Esophagus mucosa (tissue), 1 donor: ENCODE measurements at places on chromosomes 11 and 22.
A peak's percentile ranks its signal among the peaks of the same experiment; 100 is the strongest.

DNA sequence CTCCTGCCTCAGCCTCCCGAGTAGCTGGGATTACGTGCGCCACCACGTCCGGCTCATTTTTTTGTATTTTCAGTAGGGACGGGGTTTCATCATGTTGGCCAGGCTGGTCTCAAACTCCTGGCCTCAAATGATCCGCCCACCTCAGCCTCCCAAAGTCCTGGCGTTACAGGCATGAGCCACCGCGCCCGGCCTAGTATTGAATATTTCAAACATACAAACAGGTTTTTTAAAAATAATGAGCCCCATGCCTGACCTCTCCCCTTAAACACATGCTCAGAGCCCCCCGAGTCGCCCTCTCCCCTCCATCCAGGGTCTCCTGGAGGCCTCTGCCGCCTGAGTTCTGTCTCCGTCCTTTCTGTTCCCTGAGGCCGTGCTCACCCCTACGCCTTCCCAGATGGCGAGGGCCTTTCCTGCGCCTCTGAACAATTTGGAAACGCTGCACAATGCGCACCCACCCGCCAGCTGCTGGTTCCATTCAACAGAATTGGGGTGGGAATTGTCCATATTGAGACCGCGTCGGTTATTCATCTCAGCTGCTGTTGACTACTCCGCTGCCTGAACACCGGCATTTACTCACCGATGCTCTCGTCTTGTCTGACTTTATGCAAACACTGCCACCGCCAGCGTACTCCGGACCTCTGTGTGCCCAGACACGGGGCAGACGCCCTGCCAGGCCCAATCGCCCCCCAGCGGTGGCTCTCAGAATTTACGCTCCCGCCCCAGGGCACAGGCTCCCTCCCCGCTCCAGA, 13.6 kb upstream of the RNH1 start:
- ATAC-seq = no peak

- ATAC-seq = no peak
Measured at GRCh38 chr11:130798280-130798679, 118.0 kb downstream of the SNX19 start.

DNA sequence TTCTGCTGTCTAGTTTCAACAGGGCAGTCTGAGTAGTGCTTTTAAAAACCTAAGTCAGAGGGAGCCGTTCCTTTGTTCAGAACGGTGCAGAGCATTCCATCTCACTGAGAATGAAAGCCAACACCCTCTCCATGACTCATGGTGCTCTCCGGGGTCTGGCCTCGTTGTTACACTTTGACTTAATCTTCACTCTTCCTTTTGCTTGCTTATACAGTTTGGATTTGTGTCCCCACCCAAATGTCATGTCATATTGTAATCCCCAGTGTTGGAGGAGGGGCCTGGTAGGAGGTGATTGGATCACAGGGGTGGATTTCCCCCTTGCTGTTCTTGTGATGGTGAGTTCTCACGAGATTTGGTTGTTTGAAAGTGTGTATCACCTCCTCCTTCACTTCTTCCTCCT, 292.2 kb downstream of the ST3GAL4 start:
- ATAC-seq = peak; percentile 98

- ATAC-seq = peak; percentile 75
Measured at GRCh38 chr11:71080239-71081097, 171.9 kb downstream of the SHANK2 start.

GRCh38 chr22:47139013-47139789, 376.8 kb downstream of the TBC1D22A start:
- no peak for ATAC-seq

GRCh38 chr11:2210366-2211112, 38.9 kb upstream of the TH start:
- no peak for ATAC-seq

DNA sequence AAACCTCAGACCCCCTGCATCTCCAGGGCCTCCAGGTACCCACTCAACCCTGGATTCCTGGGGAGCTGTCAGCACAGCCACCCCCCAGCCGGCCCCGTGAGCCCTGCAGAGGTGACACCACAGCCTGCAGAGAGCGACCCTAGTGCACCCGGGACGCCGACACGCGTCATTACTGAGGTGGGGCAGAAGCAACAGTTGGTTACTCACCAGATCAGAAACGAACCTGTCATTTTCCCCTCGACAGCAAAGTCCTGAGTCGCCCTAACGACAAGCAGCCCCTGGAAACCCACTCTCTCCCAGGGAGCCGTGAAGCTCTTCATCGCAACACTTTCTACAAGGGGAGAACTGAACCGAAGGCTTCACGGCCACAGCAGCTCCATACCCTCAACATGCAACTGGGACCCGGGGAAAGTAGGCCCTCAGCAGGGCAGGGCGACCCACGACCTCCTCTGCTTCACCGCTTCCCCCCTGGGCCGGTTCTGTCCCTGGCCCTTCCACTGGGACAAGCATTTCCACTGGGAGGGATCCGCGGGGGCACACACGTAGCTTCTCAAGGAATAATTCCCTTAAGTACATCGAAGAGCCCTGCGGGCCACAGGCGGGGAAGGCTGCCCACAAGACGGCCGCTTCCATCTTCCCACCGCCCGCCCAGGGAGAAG, 1.6 kb downstream of the BRD1 start:
- peak; percentile 71 for ATAC-seq

- ATAC-seq = no peak
Measured at GRCh38 chr22:50125029-50125428, 35.2 kb downstream of the MOV10L1 start.

GRCh38 chr22:48963405-48963804, 864.3 kb downstream of the BRD1 start:
- no peak for ATAC-seq

- ATAC-seq = no peak
Measured at GRCh38 chr11:7480113-7480512, 5.2 kb upstream of the OLFML1 start.

DNA sequence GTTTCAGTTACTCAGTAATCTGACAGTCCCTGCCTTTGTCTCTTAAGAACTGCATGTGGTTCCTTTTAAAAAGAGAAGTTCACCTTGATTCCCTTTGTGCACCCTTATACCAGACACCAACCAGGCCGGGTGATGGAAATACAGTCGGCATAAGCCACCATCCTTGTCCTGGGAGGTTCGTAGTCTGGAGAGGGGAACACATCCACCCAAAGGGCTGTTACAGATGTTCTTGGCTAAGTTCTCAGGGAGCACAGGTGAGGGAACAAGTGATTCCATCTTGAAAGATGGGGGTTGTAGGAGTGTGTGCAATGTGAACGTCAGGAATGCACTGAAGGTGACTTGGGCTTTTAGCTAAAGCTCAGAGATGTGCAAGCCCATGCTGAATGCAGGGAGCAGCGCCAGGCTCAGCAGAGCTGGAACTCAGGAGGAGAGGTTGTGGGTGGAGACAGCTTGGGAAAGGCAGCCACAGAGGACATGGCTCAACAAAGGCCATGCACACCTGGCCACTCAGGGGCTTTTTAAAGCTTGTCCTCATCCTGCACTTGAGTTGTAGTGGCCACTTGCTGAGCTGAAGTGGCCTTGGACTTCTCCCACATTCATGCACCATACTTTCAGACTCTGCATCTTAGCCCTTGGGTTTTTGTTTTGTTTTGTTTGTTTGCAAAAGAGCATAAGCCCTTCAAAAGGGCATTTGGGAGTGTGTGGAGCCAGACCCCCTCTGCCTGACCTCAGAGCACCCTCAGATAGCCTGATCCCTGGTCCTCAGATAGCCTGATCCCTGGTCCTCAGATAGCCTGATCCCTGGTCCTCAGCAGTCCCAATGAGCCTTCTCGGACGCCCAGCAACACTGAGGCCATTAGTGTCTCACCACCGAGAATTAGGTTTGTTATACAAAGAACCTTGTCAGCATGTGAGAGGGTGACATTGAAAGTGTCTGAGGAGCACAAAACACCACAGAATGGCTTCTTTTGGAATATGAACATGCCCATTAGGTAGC, 12.7 kb upstream of the TMA7B start:
- no peak for ATAC-seq

GRCh38 chr11:34756591-34756990, 135.7 kb downstream of the EHF start:
- no peak for ATAC-seq

DNA sequence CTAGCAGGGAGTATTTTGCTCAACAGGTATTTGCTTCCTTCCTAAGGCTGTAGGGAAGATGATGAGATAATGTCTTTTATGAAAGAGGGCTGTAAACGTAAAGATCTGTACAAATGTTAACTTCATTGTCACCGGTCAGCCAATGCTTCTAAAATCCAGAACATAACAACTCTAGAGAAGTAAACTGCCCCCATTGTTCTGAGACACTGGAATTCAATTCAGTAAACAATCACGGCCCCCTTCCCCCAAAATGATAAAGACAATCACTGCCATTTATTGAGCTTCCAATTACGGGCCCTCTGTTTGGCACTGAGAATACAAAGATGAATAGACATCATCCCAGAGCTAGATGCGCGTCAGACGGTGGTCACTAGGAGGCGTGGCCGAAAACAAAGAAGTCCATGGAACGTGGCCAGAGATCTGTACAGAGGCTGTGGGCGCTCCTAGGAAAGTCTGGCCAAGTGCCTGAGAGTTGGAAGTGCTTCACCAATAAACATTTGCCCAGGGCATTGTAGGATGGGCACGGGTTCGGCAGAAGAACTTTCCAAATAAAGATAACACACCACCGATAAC, 576 bp downstream of the TMEM258 start:
- ATAC-seq = peak; percentile 61

GRCh38 chr11:1504138-1504537, 17.6 kb upstream of the MOB2 start:
- no peak for ATAC-seq

- no peak for ATAC-seq
Measured at GRCh38 chr11:79273781-79274180, 167.0 kb downstream of the TENM4 start.

DNA sequence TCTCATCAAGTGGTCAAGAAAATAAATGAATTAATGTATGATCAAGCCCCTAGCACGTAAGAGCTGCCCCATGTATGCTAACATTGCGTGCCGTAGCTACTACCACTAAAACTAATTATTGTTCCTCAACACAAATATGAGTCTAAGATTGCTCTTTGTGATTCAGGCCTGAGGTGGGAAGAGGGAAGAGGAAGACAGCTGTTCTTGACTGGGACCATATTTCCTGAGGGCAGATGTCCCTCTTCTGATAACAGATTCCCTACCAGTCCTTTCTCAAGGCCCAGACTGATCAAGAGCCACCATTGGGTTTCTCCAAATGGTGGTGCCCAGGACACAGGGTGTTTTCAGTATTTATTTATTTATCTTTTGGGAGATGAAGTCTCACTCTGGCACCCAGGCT, 87.2 kb upstream of the CADM1 start:
- no peak for ATAC-seq

DNA sequence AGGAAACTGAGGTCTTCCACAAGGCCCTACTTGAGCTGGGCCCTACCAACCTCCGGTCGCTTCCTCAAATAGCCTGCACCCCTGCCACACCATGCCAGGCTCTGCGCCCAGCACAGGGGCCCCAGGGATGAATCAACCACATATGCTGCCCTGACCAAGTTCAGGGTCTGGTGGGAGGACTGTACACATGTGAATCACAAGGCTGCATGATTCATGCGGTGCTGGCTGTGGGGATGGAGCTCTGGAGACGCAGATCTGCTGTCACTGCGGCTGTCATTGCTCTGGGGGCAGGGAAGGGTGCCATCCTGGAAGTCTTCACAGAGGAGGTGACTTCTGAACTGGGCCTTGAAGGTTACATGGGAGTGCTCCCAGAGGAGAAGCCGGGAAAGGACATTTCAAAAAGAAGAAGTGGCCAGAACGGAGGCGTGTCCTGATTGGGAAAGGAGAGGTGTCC, 21.5 kb downstream of the CYTH4 start:
- ATAC-seq = no peak

GRCh38 chr11:10019906-10020682, 273.9 kb downstream of the SBF2 start:
- no peak for ATAC-seq

- ATAC-seq = no peak
Measured at GRCh38 chr11:17443423-17443822, 33.2 kb downstream of the ABCC8 start.

DNA sequence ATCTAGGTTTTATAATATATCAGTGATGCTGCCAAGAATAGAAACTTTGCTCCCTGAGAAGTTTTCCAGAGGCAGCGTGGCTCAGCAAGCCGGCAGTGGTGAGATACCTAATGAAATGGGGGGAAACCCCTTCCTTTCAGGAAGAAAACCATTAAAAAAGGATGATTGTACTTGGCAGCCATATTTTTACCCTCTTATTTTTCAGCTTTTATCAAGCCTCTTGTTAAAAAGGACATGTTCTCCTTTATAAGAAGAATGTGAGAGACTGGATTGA, 9.0 kb upstream of the ME3 start:
- no peak for ATAC-seq

DNA sequence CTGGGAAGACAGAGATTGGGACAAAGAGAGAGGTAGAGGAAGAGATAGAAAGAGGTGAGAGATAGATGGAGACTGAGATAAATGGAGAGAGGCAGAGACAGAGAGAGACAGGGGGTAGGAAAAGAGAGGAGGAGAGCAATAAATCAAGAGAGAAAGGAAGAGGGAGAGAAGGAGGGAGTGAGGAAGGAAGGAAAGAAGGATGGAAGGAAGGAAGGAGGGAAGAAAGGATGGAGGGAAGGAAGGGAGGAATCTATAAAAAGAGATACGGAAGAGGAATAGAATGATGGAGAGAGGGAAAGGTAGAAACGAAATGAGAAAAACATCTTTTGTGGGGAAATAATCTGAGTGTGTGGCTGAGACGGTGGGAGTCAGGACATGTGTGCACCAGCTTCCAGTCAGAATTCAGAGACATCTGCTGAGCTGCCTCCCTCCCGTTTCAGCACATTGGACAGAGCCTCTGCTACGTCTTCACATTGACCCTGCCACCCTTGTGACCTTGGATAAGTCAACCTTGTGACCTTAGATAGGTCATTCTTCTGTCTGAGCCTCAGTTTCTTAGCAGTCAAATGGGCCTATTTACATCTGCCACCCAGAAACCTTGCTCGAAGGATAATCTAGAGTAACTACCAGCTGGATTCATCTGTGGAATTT, 417.8 kb downstream of the MIAT start:
- no peak for ATAC-seq

GRCh38 chr11:3095712-3096361, 38.6 kb upstream of the CARS1 start:
- no peak for ATAC-seq

DNA sequence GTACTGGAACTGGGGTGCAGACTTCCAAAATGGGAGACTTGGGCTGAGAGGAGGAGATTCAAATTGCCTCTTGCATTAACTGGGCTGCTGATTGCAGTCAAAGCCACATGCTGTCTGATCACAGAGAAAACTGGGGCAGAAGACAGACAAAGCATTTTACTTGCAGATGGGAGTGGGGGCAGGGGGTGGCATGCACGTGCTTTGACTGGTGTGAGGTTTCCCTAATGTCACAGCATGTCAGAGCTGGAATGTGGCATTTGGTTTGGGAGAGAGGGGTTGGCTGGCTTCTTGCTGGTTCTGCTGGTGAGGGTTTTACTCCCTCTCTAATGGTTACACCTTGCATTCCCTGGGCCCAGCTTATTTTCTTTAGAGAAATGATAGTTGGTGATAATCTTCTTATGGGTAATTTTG, 2.9 kb downstream of the TUB start:
- no peak for ATAC-seq

DNA sequence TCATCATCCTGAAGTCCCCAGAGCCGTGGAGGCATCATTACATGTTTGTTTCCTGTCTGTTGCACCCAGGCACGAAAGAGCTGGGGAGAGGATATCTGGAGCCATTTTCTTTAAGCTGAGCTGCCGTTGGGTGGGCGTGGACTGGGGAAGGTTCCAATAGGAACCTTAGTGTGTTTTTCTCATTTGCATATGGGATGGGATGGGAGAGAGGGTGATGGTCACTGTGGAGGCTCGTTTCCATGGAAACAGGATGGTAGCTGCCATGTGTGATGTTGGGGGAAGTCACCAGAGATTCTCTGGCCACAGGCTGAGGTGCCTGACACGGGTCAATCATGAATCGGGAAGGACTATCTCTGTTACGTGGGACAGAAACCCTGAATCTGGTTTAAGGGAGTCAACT, 39.7 kb downstream of the CACNA1I start:
- ATAC-seq = no peak
